ENCODE measurements at places on chromosomes 6 and 20.

- no peak for DNase-seq
Observed at GRCh38 chr6:9834233-9834632, 580.6 kb downstream of the TFAP2A start.

DNA sequence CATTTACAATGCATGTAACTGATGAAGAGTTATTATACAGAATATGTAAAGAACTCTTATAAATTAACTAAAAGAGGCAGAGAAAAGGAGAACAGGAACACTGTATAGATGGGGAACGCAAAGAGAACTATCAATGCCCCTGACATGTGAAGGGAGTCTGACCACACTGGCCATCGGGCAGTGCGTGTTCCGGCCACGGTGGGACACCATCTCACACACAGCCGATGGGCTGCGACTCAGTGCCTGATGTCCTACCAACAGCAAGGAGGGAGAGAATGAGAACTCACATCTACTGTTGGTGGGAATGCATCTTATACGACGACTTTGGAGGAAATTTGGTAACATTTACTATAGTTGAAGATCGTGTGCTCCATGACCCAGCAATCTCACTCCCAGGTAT, 15.5 kb upstream of the RAMACL start:
- no peak for DNase-seq

GRCh38 chr6:150667977-150668716, 68.5 kb downstream of the PLEKHG1 start:
- no peak for DNase-seq

DNA sequence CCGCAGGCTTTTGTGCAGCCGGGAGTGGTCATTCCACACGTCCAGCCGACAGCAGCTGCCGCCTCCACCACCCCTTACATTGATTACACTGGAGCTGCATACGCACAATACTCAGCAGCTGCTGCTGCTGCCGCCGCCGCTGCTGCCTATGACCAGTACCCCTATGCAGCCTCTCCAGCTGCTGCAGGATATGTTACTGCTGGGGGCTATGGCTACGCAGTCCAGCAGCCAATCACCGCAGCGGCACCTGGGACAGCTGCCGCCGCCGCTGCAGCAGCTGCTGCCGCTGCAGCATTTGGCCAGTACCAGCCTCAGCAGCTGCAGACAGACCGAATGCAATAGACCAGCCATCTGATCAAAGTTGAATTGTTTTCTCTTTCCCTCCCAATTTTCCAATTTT, 10.6 kb downstream of the RBM24 start:
- no peak for DNase-seq

- no peak for DNase-seq
Observed at GRCh38 chr20:38143646-38144554, 21.2 kb downstream of the TGM2 start.
